Stomach (tissue), 19 donors: ENCODE measurements at places on chromosomes 16 and 17. TPM values are rescaled to one million over a fixed set of nuclear protein-coding genes. Genes with fewer than 3 reads are reported as not detected.
A peak's percentile ranks its signal among the peaks of the same experiment; 100 is the strongest.

DNA sequence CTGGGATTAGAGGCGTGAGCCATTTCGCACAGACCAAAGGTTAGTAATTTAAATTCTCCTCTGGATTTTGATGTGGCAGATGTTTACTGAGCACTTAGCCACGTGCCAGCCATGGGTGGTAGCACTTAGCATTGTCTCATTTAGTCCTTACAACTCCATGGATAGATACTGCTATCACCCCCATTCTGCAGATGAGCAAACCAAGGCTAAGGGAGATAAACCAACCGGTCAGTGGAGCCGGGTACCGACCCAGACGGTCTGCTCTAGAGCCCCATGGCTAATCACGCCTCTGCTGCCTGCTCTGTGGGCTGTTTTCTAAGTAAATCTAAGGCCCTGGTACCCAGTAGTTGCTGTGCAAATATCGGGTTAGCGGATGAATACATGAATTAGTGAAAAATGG lies 12.6 kb upstream of the ADGRG1 start:
- no peak for DNase-seq

Gene PRR29
- not detected for total RNA-seq

GRCh38 chr16:23194497-23195221 lies 12.1 kb downstream of the SCNN1G start:
- no peak for DNase-seq

GRCh38 chr16:1531638-1531910 lies 1.9 kb upstream of the TMEM204 start:
- DNase-seq, result no peak

GRCh38 chr16:79601092-79601930 lies 774 bp upstream of the MAF start:
- DNase-seq, result peak; percentile 72

- DNase-seq, result no peak
Measured at GRCh38 chr17:78529251-78529650, 47.9 kb downstream of the DNAH17 start.

DNA sequence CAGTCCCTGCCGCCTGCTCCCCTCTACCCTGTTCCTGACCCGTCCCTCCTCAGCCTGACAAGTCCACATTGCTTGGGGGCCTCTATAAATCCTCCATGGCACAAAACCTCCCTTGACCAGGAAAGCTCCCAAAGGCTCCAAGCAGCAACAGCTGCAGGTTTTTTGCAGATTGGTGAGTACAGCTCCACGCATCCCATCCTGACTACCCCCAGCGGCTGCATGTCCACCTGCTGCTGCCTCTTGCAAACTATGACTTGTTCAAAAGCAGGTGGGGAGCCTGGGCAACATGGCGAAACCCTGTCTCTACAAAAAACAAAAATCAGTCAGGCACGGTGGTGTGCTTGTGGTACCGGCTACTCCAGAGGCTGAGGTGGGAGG lies 122.8 kb downstream of the ANKRD11 start:
- DNase-seq, result no peak

GRCh38 chr17:78272181-78272913 lies 40.9 kb downstream of the TMEM235 start:
- DNase-seq, result peak; percentile 94

DNA sequence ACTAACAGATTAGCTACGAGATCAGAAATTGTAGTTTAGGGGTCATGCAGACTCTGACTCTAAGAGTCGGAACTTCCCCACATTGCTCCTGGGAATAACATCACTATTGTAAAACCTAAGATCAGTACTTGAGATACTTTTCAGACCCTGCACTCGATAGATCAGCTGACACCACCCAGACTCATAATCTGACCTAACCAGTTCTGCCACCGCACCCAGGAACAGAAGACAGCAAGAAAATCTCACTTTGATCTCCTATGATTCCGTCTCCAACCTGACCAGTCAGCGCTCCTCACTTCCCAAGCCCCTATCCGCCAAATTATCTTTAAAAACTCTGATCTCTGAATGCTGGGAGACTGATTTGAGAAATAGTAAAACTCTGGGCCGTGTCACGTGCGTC lies 27.2 kb upstream of the ASGR2 start:
- DNase-seq, result peak; percentile 50

Gene CRYBA1
- not detected for total RNA-seq

Gene METTL9
- total RNA-seq, result 82.1 TPM

Gene MVD
- 7.1 TPM for total RNA-seq

DNA sequence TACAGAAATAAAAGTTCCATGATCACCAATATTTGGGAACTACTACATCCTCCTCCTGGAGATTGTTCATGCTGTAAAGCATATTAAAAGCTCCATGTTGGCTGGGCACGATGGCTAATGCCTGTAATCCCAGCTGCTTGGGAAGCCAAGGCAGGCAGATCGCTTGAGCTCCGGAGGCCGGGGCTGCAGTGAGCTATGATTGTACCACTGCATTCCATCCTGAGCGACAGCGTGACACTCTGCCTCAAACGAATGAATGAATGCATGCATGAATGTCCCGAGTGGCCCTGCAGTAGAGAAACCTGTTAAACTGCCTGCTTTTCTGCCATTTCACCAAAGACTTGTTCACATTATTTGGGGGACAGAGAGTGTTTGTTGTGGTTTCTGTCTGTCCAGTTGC lies 15.0 kb downstream of the CNEP1R1 start:
- no peak for DNase-seq

DNA sequence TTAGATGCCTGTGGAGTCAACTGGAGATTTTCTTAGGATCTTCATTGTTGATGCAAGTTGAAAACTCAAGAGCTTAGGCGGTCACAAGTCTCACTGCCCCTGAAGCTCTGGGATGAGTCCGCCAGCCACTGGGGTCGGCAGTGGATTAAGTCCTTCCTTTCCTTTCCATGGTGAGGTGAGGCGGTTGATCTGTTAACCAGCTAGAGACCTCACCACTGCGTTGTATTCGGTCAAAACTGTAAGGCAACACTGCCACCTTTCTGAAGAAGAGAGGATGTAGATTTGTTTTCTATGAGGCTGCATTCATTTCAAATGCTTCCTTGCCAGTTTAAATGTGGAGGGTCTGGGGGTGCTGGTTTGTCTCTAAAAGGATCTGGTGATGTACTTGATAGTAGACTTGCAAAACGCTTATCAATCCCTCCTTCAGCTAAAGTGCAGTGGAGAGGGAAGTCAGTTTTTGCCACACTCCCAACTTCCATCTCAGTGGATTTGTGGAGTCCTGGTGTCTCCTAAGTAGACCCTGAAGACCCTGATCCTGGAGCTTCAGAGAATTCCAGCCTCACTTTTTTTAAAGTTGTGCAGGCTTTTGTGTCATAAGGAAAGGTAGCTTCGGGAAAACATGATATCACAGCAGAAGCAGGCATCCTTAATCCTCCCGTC lies 1.7 kb downstream of the MYOCD start:
- DNase-seq, result peak; percentile 84

Gene CSH1
- total RNA-seq, result not detected

DNA sequence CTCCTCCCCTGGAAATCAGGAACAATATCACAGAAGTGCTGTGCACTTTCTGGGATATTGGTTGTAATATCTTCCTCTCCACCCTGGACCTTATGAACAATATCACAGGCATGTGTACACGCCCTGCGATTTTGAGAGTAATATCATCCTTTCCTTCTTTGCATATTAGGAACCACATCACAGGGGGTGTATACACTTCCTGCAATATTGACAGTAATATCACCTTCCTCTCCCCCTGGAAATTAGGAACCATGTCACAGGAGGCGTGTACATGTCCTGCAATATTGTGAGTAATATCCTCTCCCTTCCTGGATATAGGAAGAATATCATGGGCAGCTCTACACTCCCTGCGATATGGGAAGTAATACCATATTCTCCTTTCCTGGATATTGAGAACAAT lies 14.2 kb upstream of the TEKT5 start:
- no peak for DNase-seq

Gene HBA1
- total RNA-seq, result not detected

DNA sequence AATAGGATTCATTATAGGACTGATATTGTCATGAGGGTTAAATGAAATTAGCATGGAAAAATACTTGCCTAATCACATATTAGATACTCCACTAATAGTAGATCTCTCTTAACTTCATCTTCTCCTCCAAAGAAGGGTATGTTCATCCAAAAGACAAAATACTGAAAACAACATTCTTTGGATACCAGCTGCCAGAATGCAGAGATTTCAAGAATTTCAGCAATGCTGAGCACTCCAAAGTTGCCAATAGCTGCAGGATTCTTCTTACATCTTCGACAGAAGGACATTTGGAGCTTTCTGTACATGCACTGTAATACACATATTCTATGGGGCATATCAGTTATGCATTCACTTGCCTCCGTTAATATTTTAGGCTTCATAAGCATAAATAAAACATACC lies 436.5 kb downstream of the HAPSTR1 start:
- DNase-seq, result no peak

- peak; percentile 90 for DNase-seq
Measured at GRCh38 chr17:38982858-38983746, 15.9 kb upstream of the FBXO47 start.

Gene SDK2
- 9.6 TPM for total RNA-seq

DNA sequence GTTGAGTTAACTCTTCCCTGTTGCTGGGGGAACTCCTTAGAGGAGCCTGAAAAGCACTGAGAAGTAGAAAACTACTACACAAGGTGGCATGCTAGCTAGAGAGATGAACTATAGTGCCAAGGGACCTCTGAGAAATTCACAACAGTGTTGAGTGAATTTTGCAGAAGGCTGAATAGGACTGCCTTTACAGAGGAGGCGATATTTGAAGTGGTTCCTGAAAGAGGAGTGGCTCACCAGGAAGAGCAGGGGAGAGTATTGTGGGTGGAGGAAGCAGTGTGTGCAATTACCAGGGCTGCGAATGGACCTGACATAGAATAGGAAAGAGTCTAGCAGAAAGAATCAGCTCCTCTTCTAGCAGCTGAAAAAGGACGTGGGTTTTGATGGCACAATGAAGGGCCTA lies 66.4 kb downstream of the CDK5R1 start:
- no peak for DNase-seq

- DNase-seq, result peak; percentile 51
Measured at GRCh38 chr16:56647641-56648431, 3.9 kb upstream of the MT1B start.

DNA sequence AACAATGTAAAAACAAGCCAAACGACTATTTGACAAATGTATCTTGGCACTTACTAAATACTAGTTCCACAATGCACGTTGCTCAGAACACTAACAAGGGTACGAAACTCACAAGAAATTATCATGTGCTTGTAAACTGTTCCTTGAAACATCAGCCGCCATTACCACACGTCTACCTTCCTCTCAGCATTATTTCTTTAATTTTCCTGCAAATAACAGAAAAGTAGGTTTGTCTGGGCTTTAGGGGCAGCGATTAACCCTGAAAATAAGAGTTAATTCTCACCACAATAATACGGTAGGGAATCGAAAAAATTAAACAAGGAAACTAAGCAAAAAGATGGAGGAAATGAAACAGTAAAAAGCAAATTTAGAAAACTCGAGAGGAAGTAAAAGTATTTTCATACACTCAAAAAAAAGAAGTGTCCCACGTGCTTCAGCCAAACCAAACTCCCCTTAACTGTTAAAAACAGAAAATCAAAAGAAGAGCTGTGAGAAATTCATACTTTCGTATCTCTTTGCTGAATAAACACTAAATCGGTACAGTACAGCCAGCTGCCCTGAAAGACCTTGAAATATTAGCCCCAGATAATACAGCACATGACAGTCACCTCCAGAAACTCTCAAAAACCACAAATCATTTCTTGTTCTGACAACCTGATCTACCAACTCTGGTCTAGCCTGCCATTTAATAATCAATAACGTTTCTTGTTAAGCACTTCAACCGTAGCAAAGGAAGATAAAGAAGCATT lies 1.2 kb downstream of the ARHGAP17 start:
- no peak for DNase-seq

DNA sequence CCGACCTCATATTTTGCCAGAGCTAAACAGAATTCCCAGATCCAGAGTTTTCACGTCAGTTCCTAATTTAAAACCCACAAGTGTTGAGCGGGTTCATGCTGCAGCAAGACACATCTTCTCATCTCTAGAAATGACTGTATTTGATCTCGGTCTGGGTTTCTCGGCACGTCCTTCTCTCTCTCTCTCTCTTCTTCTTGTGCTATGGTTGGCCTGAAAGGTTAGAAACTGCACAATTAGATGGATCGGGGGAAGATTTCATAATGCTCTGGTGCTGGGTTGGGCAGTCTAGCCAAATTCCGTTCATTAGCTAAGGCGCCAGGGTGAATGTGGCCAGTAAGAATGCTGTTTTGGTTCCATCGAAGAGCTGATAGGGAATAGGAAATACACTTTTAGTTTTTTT lies 158.9 kb upstream of the NOG start:
- DNase-seq, result no peak
